RPMI7951 (cell line): ENCODE measurements at places on chromosomes 12 and 14. TPM values are rescaled to one million over a fixed set of nuclear protein-coding genes. Genes with fewer than 3 reads are reported as not detected.

Gene KRT72
- not detected in 2 replicates for total RNA-seq

Gene DCAF11
- total RNA-seq, result 42.9 and 57.1 TPM in 2 replicates

Gene WNT1
- total RNA-seq, result not detected in 2 replicates

Gene LMO3
- not detected in 2 replicates for total RNA-seq

Gene CINP
- total RNA-seq, result 56.7 and 59.1 TPM in 2 replicates

Gene SRSF5
- total RNA-seq, result 67.2 and 76.4 TPM in 2 replicates

Gene LGR5
- not detected in 2 replicates for total RNA-seq

Gene KRT8
- 3.5 and 4.7 TPM in 2 replicates for total RNA-seq

Gene SIX6
- not detected in 2 replicates for total RNA-seq
